ENCODE measurements at places on chromosomes 4 and X.

GRCh38 chr4:24849351-24849750, 54.0 kb downstream of the SOD3 start:
- DNase-seq: no peak

DNA sequence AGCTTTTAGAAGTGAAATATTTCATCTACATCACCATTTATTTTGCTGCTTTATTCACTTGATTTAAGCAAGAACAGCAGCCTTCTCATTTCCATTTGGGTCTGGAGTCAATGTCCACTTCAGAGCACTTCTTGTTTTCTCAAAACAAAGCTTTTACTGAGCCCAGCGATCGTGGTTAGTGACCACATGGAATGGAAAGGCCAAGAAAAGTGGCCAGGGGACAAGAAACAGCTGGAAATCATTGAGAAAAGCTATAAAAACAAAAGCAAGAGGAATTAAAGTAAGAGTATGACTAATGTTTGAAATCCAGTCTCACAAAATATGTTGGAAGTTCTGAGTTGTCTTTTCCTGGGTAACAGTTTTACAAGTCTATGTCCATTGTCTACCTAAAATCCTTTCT, 328.4 kb upstream of the INTU start:
- DNase-seq: no peak

DNA sequence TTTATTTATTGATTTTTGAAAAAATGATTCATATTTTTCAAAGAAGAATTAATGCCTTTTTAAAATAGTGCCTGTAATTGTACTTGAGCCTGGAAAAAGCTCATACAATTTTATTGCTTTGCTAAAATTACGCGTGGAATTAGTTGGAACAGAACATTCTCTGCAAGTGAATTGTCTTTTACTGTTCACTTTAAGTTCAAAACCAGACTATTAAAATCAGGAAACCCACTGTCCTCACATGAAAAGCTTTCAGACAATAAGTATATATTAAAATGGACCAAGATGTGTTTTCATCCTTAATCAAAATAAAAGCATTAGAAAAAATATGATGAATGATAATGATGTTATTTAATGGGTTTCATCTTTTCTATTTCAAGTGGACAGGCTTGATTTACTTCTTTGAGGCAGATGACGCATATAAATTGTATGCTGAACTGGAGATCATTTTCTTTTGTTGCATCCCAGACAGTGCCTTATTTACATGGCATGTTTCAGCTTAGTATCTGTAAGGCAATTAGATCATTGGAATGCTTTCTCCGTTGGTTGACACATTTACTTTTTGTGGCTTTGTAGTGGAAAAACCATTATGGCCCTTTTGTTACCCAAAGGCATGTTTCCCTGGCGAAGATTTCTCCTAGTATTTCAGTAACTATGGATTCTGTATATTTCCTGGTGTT, 299.0 kb upstream of the MAGEC2 start:
- DNase-seq: no peak

DNA sequence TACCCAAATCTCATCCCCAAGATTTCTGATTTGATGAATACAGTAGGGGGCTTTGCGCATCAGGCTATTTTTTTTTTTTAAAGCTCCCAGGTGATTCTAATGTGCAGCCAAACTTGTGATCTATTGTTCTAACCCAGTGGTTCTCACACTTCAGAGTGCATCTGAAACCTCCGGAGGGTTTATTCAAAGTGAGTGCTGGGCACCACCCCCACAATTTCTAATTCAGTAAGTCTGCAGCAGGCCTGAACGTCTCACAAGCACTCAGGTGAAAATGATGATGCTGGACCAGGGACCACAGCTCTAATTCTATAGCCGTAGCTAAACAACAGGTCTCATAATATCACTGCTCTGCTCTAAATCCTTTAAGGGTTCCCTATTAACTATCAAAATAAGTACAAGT, 211.4 kb downstream of the FMR1NB start:
- DNase-seq: no peak

GRCh38 chr4:122709236-122709635, 23.3 kb upstream of the BBS12 start:
- no peak for DNase-seq

DNA sequence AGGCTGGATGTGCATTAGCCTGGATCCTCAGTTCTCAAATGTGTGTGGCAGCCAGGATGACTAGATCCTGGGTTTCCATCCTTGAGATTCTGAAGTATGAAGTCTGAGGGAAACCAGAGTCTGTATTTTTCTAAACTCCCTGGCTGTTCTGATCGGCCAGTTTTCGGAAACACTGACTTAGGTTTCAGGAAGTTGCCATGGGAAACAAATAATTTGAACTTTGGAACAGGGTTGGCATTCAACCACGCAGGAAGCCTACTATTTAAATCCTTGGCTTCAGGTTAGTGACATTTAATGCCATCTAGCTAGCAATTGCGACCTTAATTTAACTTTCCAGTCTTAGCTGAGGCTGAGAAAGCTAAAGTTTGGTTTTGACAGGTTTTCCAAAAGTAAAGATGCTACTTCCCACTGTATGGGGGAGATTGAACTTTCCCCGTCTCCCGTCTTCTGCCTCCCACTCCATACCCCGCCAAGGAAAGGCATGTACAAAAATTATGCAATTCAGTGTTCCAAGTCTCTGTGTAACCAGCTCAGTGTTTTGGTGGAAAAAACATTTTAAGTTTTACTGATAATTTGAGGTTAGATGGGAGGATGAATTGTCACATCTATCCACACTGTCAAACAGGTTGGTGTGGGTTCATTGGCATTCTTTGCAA, 67.6 kb downstream of the PDGFRA start:
- DNase-seq: no peak

DNA sequence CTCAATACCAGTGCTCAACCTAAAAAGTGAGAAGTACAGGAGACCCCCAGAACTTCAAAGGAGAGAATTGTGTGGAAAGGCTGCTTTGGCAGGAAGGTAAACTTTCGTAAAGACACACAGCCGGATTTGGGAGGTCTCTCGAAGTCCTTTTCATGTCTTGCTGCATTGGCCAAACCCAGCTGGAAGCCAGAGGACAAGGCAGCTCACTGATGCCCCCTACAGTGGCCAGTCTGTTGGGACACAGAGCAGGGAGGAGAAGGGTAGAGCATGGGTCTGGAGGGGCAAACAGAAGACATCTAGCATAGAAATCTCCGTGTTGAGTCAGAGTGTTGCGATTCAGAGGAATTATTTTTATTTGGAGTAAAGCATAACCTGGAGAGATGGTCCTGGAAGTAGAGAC, 198.9 kb downstream of the ANK2 start:
- no peak for DNase-seq

DNA sequence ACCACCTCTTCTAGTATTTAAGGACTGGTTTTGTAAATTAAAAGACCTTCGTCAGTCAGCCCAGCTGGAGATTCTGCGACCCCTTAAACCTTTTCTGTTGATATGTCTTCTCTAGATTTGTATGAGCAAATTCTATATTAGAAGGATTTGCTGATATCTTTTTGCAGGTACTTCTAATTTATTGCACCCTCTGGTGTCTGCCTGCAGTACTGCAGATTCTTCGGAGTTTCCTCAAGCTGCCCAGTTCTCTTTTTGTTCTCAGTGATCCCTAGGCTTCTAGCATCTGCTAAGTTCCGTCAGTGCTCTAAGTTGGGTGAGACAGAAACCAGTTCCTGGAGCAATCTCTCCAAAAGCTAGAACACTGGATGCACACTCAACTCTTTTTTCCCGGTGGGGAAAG, 545.2 kb downstream of the C4orf33 start:
- peak; percentile 69 for DNase-seq

GRCh38 chr4:180564448-180564847, 1678.8 kb upstream of the TENM3 start:
- DNase-seq: no peak

DNA sequence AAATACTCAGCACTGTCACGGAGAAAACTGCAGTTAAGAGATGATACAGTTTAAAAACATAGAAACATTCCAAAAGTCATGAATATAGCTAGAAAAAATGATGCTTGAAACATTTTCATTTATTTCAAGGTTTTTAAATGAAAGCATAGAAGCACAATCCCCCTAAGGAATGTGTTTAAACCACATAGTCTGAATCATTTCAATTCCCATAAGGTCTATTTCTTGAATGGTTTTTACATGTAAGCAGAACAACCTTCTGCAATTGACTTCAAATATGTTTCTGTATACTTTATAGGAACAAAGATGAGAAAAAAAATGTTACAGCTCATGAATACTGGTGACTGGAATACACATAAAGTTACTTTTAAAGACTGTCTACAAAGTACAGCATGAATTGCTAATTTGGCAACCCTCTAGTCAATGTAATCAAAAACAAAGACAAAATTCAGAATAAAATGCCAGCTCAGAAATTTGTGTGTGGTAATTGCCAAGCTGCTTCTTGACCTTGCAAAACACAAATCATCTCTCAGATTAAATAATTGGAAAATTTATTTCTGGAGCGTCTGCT, 886.4 kb upstream of the ADGRL3 start:
- DNase-seq: no peak

GRCh38 chrX:41720125-41720779, 3.7 kb upstream of the GPR82 start:
- DNase-seq: peak; percentile 68

DNA sequence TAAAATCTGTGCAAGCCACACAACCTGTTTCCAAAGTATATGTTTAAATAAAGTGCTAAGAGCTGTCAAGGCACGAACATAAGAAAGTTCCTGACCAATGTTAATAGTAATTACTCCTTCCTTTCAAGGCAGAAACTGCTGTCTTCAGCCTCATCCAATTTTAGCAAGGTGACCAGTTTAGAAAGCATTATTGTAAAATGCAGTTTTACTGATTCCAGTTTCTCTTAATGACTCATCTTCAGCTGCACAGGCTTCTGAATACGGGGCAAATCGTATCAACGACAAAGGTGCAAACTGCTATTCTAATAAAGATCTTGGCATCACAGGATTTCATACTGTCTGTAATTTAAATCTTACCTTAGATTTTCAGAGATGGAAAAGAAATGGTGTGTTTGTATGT, 87.5 kb downstream of the PPP3CA start:
- no peak for DNase-seq

GRCh38 chrX:124736553-124737270, 390.3 kb downstream of the SH2D1A start:
- peak; percentile 36 for DNase-seq

- no peak for DNase-seq
Measured at GRCh38 chrX:70096052-70096451, 33.8 kb downstream of the OTUD6A start.

DNA sequence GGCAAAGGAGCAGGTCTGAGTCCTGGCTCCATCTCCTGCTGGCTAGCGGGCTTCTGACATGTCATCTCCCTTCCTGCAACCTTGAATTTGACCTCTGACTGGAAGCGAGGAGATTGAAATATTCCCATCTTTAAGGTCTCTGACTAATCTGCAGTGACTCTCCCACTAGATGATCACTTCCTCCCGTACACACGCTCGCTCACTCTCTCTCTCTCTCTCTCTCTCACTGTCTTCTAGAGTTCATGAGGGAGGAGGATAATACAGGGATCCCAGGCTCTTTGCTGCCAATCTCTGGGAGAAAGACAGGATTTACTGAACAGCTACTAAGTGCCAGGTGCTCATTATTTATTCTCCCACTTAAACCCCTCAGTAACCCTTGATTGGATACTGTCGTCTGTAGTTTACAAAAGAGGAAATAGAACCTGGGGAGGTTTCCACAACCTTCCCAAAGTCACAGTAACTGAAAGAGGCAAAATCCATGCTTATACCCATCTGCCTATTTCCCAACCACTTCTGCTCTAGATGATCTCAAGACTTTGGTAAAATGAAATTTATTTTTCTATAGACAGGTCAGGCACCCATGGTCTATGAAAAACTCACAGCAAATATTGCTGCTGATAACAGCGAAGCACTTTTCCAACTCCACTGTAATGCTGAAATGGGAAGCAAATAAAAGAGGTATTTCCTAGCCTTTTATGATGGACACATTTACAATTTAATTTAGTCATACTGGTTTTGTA, 193.5 kb upstream of the C1QTNF7 start:
- no peak for DNase-seq

DNA sequence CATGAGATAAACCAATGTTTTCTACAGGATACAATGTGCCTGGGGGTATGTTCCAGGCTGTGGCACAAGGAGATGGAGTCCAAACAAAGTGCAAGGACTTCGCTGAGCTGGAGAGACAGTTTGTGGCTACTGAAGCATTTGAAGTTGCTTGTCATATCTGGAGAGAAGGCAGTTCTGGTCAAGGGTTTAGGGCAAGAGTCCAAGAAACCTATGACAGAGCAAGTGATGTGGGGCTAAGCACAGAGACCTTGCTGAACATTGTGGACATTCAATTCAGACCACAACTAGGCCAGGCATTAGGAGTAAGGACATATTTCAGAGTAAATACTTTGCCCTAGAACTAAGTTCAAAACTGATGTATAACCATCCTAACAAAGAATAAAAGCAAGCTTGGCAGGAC, 34.8 kb downstream of the MAGED4B start:
- DNase-seq: no peak

GRCh38 chr4:74219240-74219639, 61.3 kb downstream of the MTHFD2L start:
- DNase-seq: no peak

DNA sequence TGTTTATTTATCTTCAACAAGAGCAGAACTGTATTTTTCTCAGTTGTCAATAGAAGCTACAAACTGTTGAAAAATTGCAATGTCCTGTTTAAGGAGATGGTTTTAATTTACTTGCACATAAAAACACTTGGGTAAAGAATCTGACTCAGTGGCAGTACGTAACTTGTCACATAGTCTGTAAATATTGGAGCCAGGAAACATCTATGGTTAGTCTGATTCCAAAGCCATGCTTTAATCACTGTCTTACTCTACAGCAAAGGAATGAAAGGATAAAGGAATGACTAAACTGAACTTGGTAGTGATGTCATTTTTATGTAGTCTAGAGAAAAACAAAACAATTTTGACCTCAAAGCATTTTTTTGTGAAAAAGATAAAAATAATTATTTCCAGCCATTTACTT, 537.2 kb downstream of the STIM2 start:
- no peak for DNase-seq

DNA sequence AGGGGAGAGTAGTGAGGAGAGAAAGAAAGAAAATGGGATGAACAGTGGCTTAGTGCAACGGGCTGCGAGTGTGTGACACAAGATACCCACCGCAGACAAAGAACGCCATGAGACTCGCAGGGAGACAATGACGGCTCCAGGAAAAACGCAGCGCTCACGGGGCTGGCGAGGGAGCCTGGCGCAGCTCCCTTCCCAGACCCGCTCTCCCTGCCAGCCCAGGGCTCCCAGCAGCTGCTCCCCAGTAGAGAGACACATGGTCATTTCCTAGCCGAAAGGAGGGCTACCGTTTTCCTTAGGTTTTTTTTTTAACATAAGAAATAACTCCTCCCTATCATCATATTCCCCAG, 149.5 kb downstream of the MAML3 start:
- DNase-seq: no peak

- no peak for DNase-seq
Measured at GRCh38 chr4:185036019-185036418, 17.7 kb downstream of the HELT start.

GRCh38 chr4:21982087-21982486, 33.5 kb upstream of the KCNIP4 start:
- DNase-seq: no peak
